ENCODE measurements at places on chromosomes 5 and 9.

GRCh38 chr5:68424799-68425537, 209.4 kb downstream of the PIK3R1 start:
- no peak for DNase-seq

DNA sequence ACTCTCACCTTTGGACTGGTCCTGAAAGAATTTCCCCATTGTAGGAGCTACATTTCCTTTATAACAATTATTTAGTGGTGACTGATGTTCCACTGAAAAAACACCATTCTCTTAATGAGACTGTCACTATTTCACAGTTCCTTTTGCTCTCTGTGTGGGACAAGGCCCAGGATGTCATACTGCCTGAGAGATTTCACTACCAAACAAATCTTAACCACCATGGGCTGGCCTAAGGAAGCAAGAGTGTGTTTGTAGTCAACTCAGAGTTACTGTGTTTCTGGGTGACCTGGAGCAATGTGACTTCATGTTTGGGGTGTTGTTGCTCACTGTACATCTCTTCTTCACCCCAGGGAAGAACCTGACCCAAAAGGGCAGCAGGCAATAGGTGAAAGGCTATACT, 50.1 kb upstream of the ZNF608 start:
- no peak for DNase-seq

DNA sequence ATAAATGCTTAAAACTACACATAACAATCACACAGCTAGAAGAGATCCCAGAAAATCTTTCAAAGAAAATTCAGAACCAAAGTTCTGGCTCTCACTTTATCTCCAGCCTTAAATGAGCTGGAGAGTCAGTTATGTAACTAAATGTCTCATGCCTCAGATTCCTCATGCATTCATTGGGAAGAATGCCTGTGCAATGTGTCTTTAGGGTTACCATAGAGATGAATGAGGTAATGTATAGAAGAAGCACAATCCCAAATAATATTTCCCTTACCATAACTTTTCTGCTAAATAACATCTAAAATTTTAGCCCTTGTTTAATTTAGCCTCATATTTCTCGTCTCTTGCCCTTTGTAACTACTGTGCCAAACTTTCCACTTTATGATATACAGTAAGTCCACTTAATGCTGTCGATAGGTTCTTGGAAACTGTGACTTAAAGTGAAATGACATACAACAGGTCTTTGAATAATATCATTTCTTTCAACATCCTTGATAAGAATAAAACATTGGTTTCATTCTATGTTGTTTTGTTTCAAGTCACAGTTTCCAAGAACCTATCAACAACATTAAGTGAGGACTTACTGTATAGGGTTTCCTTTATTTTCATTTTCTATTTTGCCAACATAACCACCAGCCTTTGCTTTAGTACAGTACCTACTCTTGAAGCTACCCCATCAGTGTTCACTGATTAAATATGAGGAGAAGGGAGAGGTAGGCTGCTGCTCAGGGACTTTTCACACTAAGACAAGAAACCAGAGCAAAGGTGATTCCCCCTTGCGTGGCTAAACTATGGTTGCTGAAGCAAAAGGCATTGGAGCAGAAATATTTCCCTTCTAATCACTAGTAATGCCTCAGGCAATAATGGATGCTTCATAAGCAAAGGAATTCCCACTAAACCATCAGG, 295.7 kb upstream of the PTGER4 start:
- DNase-seq = no peak

DNA sequence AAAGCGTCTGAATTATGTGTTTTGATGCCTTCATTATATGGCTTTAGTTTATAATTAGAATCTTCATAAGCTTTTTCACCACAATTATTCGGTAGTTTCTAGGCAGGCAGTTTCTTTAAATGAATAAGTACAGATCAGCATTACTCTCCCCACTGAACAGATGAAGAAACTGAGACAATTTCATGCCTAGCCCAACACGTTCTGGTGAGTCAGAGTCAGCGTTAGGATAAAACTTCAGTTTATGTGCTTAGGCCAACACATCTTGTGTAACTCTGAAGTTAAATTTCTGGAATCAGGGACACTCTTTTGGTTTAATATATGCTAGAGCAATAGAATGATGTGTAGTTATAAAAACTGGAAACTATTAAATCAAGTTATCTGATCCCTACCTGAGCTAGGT, 186.7 kb upstream of the ELL2 start:
- no peak for DNase-seq

- DNase-seq = no peak
These were observed 29.3 kb downstream of the RCL1 start for GRCh38 chr9:4822057-4822456.

DNA sequence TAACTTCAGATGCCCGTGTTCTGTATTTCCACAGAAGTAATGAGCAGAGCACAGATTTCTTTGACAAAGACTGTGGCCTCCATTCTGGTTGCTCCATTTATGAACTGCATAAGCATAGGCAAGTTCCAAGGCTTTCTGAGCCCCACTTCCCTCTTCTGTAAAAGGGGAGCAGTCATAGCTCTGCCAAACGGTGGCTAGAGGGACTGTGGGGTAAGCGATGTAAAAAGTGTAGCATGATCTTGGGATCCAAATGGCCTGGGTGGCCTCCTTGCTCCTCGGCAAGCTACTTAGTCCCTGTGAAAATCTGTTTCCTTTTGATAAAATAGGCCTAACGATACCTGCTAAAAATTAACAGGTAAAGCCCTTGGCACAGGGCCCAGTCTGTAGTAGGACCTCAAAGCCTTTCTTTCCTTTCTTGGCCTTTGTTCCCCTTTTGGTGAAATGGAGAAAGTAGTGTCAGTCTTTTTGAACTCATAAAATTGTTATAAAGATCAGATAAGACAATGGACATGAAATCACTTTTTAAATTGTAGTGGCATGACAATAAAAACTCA, 646.6 kb downstream of the ACTL7B start:
- DNase-seq = no peak

GRCh38 chr9:136675477-136676296, 11.6 kb downstream of the AGPAT2 start:
- no peak for DNase-seq

DNA sequence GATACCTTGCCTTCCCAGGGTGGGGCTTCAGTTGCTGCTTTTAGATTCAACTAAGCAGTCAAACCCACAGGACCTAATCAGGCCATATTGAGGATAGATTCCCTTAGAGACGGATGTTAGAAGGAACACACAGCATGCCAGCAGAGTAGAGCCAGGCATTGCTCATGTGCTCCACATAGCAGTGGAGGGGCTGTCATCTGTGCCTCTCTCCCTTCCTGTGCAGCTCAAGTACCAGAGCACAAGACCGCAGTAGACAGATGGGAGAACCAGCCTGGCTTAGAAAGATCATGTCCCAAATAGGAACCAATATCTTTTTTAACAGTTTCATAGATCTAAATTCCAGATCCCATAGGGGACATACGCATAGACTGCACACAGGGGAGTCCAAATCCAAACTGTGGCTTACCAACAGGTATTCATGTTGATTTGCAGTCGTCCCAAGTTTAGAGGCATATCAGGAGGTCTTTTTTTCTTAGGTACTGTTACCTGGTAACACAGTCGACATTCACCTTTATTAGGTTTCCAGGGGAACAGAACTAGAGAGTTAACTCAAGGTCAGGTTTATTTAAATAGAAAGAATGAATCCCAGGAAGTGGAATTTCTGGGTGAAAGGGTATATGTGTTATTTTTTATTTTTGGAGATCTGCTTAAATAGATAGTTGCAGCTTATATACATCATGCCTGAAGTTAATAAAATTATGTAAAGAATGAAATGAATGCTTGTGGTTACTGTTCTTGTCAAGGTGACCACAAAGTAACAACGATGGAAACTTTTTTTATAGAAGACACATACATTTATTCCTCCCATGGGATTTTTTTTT, 43.5 kb upstream of the PCAT7 start:
- DNase-seq = no peak

- no peak for DNase-seq
These were observed 603.5 kb downstream of the ISL1 start for GRCh38 chr5:51986733-51987132.

DNA sequence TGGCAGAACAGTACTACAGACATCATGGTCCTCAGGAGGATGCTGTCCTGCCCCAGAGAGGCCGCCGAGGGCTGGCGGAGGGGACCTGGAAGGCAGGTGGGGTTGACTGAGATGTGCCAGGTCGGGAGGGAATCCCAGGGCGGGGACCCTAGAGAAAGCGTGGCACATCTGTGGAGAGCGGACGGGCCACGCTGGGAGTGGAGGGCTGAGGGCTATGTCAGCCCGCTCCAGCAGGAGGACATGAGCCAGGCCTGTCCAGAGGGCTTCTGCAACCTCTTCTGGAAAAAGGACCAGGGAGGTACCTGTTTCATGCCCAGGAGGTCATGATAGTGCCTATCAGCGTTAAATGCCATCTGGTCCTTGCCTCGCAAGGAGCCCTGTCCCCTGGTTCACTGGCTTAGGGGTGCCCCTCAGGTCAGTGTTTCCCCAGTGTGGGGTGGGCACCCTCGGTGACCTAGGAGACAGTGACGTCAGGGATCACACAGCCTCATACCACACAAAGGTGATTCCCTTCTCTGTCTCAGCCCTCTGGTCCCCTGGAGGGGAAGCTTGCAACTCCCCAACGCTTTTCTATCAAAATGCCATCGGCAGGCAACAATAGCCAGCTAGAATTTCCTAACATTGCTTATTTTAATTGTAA, 103.6 kb upstream of the IER5L start:
- no peak for DNase-seq

DNA sequence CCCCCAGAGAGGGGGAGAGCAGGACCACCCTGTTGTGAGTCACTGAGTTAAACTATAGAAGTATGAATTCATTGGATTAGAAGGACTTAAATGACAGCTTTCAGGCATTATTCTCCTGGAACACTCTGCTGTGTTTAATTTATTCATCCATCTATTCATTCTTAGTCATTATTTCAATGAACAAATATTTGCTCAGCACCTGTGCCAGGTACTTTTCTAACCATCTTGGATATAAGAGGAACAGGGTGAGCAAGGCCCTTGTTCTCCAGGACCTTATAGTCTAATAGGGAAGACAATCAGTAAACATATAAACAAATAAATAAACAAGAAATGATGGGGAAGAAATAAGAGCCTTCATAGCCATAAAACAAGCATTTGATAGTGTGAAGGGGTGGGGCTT, 483.9 kb upstream of the BRINP1 start:
- no peak for DNase-seq

GRCh38 chr5:52469835-52470234, 317.9 kb upstream of the ITGA1 start:
- no peak for DNase-seq
